Temporal lobe (tissue), 4 donors: ENCODE measurements at places on chromosomes 12 and 14. TPM values are rescaled to one million over a fixed set of nuclear protein-coding genes. Genes with fewer than 3 reads are reported as not detected.

The FLVCR2 gene
- 1.7 TPM for total RNA-seq

The DEGS2 gene
- total RNA-seq = 2.2 TPM

The SIX4 gene
- total RNA-seq = 0.49 TPM

The BDKRB2 gene
- total RNA-seq = 0.25 TPM

The TRIM9 gene
- 44.5 TPM for total RNA-seq

The PROX2 gene
- not detected for total RNA-seq

The GUCY2C gene
- under 0.01 TPM for total RNA-seq

The EPYC gene
- not detected for total RNA-seq

The PTCSC3 gene
- total RNA-seq = not detected

The PIANP gene
- 3.4 TPM for total RNA-seq

The CLEC1B gene
- not detected for total RNA-seq
